ENCODE measurements at places on chromosomes 7 and 10. TPM values are rescaled to one million over a fixed set of nuclear protein-coding genes. Genes with fewer than 3 reads are reported as not detected.

Gene ANXA8
- polyA plus RNA-seq: 0.50 TPM

Gene DYNC1I1
- 0.53 TPM for polyA plus RNA-seq

Gene OPN1SW
- 2.2 TPM for polyA plus RNA-seq

Gene THSD7A
- polyA plus RNA-seq: 83.4 TPM

Gene UCMA
- not detected for polyA plus RNA-seq

Gene DOCK4
- 26.1 TPM for polyA plus RNA-seq

Gene GRID2IP
- polyA plus RNA-seq: 0.70 TPM

Gene NOC3L
- polyA plus RNA-seq: 23.1 TPM

Gene TUBGCP2
- 45.5 TPM for polyA plus RNA-seq

Gene EPO
- 0.17 TPM for polyA plus RNA-seq
